Hypothalamus (tissue), 51 donors: ENCODE measurements at places on chromosomes 3 and 15.

GRCh38 chr3:128709038-128709437 is 16.9 kb upstream of the RAB7A start:
- DNase-seq: no peak

GRCh38 chr3:61908382-61908781 is 347.0 kb downstream of the PTPRG start:
- no peak for DNase-seq

DNA sequence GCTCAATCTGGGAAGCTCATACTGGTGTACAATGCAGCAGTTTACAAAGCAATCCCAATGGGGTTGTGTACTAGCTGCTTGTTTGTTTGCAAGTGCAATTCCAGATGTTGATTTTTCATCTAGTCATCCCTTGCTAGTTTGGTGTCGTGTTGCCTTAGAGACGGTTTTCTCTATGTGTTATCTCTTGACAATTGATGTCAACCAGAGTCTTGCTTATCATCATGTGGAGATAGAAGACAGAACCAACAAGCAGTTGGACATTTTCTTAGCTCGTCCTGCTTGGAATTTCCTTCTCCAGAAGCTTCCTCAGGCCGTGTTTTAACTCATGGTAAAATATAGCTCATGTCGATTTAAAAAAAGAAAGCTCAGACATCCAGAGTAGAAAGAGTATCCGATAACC is 262.0 kb upstream of the KCNH8 start:
- no peak for DNase-seq

GRCh38 chr15:58407778-58408177 is 24.0 kb upstream of the LIPC start:
- no peak for DNase-seq

DNA sequence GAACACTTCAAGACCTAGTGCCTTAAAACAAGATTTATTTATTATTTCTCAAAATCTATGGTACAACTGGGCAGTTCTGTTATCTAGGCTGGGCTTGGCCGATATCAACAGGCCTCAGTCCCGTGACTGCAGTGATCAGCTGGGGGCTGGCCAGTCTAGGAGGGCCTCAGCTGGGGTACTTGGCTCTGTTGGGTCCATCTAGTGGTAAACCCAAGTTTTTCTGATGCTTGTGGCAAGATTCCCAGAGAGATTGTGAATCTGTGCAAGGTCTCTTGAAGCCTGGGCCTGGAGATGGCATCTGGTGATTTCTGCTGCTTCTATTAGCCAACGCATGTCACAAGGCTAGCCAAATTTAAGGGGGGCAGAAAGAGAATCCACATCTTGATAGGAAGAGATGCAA is 482.4 kb upstream of the SGO1 start:
- DNase-seq: no peak

DNA sequence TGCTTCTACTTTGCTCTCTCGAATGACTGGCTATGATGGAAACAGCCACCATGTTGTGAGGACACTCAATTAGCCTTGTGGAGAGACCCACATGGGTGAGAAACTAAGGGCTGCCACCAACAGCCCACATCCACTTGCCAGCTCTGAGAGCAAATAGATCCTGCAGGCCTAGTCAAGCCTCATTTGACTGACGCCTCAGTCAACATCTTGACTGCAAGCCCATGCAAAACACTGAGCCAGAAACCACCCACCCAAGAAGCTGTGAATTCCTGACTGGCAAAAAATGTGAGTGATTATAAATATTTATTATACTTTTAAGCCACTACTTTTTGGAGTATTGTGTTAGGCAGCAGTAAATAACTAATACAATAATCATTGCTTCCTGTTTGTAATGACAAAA is 58.4 kb downstream of the NOX5 start:
- no peak for DNase-seq

DNA sequence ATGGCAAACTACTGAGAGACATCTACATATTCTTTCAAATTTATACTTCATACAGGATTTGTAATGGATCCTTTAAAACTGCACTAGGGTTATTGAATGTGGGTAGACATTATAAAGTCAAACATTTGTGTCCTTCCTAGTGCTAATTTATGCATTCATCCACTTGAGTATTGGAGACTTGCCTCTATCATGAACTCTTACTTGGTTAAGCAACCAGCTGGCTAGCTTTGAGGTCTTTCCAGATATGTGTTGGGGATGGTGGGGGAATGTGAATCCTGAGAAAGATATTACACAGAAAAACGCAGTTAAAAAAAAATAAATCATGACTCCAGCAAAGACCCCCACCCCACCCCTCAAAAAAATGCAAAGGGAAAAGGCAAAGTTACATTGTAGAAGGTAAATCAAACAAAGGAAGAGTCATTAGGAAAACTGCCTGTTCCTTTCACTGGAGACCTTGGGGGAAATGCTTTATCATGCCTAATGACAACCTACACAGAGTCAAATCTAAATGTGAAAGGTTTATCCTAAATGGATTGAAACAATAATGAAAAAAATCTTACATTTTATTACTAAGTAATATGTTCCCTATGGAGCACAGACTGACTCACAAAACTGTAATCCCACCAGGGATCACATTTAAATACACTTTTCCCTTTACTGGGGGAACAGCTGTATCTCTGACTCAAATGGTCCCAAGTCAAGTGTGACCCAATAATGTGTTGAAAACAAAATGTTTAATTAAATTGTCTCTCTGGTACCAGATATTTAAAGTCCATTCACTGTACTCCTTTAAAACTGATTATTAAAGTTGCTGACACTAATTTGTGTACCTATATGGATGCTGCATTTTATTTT is 522.3 kb downstream of the ROBO1 start:
- DNase-seq: no peak

DNA sequence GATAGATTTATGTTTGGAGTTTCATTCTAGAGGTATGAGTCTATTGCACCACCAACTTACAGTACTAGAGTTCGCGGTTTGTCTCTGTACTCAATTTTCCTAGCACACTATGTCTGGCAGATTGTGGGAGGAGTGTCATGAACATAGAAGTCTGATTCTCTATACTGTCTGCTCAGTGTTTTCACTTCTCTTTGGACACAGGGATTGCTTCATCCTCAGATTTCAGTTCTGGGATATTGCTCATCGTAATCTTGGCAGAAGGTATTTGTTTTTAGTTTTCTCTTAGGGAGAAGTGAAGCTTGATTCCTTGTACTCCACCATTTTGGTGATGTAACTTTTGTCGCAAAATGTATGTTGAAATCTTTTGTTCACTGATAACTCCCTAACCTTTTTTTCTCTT is 27.8 kb upstream of the AZI2 start:
- DNase-seq: no peak

- DNase-seq: no peak
These were observed 86.1 kb upstream of the SERPINI2 start for GRCh38 chr3:167559924-167560323.

- no peak for DNase-seq
These were observed 56.4 kb downstream of the UMPS start for GRCh38 chr3:124786511-124787241.

- no peak for DNase-seq
These were observed 69.0 kb upstream of the CCDC80 start for GRCh38 chr3:112709911-112710310.

DNA sequence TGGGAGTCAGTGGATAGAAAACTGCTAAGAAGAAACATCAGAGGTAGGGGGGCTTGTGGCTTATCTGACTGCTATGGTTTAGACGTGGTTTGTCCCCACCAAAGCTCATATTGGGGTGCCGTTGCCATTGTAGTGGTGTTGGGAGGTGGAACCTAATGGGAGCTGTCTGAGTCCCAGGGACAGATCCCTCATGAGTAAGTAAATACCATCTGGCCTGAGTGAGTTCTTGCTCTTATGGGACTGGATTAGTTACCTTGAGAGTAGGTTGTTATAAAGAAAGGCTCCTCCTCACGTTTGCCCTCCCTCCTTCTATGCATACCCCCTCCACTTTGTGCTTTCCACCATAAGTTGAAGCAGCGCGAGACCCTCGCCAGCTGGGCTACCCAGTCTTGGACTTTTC is 53.4 kb upstream of the VILL start:
- DNase-seq: no peak

DNA sequence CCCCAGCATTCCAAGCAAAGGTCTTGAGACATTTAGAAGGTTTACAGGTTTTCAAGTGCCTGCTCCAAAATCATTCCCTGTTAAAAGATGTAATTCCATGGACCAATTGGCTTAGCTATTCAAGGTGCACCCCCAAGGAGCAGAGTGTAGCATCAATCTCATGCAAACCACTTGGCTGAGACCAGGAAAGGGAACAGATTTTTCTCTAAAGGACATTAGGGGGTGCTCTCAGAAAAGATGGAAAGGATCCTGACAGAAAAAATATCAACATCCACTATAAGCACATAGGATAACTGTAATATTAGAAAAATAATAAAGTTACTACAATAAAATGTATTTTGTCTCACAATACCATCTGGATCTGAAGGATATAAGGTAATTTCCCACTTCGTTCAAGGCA is 328.0 kb upstream of the CDIN1 start:
- DNase-seq: no peak
